Effector memory CD8-positive, alpha-beta T cell (primary cell): ENCODE measurements at places on chromosomes 7 and 10.

DNA sequence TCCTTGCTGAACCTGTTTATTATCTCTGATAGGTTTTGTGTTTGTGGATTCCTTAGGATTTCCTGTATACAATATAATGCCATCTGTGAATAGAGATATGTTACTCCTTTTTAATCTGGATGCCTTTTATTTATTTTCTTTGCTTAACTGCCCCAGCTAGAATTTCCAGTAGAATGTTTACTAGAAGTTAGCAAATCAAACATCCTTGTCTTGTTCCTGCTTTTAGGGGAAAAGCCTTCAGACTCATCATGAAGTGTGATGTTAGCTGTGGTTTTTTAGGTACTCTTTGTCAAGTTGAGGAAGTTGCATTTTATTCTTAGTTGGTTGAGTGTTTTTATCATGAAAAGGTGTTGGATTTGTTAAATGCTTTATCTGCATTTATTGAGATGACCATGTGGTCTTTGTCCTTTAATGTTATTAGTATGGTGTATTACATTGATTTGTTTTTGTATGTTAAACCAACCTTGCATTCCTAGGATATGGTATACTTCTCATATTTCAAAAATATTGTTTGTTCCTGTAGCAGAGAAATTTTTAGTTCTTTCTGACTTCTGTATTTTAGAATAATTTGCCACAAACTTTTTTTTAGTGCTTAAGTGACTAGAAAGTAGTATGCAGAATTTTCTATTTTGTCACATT, 24.3 kb downstream of the PPP2R2D start:
- peaks cover 50% of the 10 kb centered on the region for H3K4me1 ChIP-seq
- no peak overlapping the region for H3K4me3 ChIP-seq
- DNase-seq: no peak
- H3K27ac ChIP-seq: no peak overlapping the region

GRCh38 chr10:15821046-15821683, 39.1 kb downstream of the MINDY3 start:
- no peak for DNase-seq
- H3K36me3 ChIP-seq: peaks cover 21% of the 10 kb centered on the region
- H3K27me3 ChIP-seq: no peaks in the 10 kb centered on the region
- peaks cover 14% of the 10 kb centered on the region for H3K4me1 ChIP-seq

DNA sequence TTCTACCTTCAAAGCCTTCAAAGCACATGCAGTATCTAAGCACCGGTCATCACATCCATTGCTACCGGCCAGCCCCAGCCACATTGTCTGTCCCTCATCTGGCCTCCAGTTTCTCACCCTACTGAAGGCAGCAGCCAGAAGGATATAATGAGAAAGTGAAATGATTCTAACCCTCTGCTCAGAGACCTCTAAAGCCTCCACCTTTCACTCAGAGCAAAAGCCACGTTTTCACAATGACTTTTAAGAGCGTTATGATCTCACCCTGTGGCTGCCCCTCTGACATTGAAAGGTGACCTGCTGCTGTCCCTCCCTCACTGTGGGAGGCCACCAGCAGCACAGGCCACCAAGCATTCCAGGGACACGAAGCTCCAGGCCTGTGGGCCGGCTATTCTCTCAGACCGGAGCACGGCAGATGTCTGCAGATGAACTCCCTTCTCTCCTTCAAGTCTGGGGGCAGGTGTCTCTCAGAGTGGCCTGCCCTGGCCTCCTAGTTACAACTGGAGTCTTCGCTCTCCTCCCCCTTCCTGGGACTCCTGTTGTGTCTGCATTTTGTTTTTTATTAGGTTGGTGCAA, 94.9 kb upstream of the EEPD1 start:
- H3K4me1 ChIP-seq: no peaks in the 10 kb centered on the region
- DNase-seq: no peak
- H3K36me3 ChIP-seq: no peaks in the 10 kb centered on the region
- H3K4me3 ChIP-seq: no peak overlapping the region
- H3K27ac ChIP-seq: no peak overlapping the region

GRCh38 chr10:14995964-14996565, 36.9 kb downstream of the MEIG1 start:
- H3K27ac ChIP-seq: no peak overlapping the region
- H3K27me3 ChIP-seq: peaks cover 43% of the 10 kb centered on the region
- no peak for DNase-seq
- no peaks in the 10 kb centered on the region for H3K4me1 ChIP-seq
